ENCODE measurements at places on chromosomes 2 and 18. TPM values are rescaled to one million over a fixed set of nuclear protein-coding genes. Genes with fewer than 3 reads are reported as not detected.
A peak's percentile ranks its signal among the peaks of the same experiment; 100 is the strongest.

DNA sequence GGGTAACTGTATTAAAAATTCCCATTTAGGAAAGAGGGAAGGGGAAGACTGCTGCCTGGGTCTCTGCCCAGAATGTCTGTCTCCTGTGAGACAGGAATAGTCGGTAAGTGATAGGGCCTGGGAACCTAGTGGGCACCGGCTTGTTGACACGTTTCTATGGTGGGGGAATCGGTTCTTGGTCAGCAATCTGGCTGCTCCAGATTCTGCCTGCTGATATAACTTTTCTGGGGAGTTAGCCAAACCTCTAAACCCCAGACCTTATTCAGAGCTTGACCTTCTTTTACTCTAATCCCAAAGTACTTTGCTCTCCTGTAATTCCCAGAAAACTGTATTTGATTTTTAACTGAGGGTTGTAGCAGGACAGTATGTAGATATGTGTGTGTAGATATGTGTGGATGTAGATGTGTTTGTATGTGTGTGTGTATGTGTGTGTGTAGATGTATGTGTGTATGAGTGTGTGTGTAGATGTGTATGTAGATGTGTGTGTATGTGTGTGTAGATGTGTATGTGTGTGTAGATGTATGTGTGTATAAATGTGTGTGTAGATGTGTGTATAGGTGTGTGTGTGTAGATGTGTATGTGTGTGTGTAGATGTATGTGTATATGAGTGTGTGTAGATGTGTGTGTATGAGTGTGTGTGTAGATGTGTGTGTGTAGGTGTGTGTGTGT, 61.8 kb upstream of the TXNDC2 start:
- H3K36me3 ChIP-seq = no peaks in the 10 kb centered on the region
- no peak overlapping the region for H3K4me3 ChIP-seq
- no peak overlapping the region for H3K27ac ChIP-seq
- H3K27me3 ChIP-seq = no peaks in the 10 kb centered on the region

DNA sequence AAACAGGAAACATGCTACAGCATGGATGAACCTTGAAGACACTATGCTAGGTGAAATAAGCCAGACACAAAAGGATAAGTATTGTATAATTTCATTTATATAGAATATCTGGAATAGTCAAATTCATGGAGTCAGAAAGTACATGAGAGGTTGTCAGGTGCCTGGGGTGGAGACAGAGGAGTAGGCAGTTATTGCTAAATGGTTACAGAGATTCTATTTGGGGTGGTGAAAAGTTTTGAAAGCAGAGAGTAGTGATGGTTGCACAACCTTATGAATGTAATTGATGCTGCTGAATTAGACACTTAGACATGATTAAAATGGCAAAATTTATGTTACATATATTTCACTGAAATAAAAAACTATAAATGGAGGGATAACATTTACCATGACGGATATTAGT, 197.4 kb downstream of the VAPA start:
- no peaks in the 10 kb centered on the region for H3K36me3 ChIP-seq
- no peaks in the 10 kb centered on the region for H3K4me1 ChIP-seq
- no peak overlapping the region for H3K27ac ChIP-seq
- H3K27me3 ChIP-seq = no peaks in the 10 kb centered on the region

DNAH7 gene
- total RNA-seq = 0.42 TPM

DNA sequence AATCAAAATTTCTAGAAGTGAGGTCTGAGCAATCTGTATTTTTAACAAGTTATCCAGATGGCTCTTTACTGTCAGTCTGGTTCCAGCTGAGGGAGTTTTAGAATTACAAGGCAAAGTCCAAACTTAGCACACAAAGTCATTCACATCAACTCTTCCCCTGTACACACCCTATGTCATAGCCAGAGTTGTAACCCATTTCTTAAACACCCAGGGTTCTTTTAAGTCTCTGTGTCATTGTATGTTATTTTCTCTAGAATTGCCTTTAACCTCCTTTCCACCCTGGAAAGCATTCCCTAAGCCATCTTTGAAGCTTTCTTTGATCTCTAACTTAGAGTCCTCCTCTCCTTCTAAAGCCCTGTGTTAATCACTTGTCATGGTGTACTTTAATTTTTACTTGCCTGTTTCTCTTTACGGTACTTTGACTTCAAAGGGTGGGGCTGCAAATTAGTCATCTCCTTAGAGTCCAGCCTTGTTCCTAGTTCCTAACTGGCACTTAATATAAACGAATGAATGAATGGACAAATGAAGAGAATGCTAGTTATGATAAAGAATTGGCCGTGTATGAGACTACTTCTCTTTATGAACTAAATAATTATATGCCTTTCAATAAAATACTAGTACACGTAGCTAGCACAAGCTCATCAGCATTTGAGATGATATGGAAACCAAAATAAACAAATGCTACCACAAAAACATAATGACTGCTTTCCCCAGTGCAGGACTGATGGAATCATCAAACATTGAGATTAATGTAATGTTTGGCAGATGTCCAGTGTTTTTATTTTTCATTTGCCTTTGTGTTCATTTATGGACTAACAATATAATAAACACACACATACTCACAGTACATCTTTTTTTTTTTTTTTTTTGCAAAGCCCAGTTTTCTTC, 11.9 kb upstream of the ACTR3 start:
- peak overlapping the region; percentile 34 for H3K27ac ChIP-seq
- no peaks in the 10 kb centered on the region for H3K27me3 ChIP-seq
- H3K4me1 ChIP-seq = no peaks in the 10 kb centered on the region
- H3K4me3 ChIP-seq = no peak overlapping the region
- DNase-seq = no peak

AQP12A gene
- not detected for total RNA-seq

DNA sequence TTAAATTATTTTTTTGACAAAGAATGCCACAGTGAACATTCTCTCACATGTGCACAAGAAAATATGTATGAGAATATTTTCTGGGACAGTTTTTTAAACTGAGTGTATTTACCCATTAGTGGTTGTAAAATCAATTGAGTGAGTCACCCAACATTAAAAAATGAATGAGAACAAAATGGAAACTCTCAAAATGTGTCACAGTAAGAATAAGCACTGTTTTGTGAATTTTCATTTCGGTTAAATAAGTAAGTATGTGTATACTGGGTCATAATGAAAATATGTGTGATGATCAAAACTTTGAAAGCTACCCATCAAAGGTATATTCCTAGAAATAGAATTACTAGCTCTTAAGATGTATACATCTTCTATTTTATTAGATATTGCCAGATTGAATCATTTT, 11.6 kb downstream of the BABAM2 start:
- H3K36me3 ChIP-seq = peaks cover 5% of the 10 kb centered on the region
- no peak overlapping the region for H3K4me3 ChIP-seq
- no peaks in the 10 kb centered on the region for H3K27me3 ChIP-seq
- H3K4me1 ChIP-seq = no peaks in the 10 kb centered on the region
- no peak for DNase-seq

WNT10A gene
- not detected for total RNA-seq

- no peaks in the 10 kb centered on the region for H3K4me1 ChIP-seq
- H3K4me3 ChIP-seq = no peak overlapping the region
- H3K27ac ChIP-seq = no peak overlapping the region
- DNase-seq = no peak
- no peaks in the 10 kb centered on the region for H3K27me3 ChIP-seq
- no peaks in the 10 kb centered on the region for H3K36me3 ChIP-seq
Measured at GRCh38 chr2:98324181-98324580, 22.1 kb upstream of the CNGA3 start.

DNA sequence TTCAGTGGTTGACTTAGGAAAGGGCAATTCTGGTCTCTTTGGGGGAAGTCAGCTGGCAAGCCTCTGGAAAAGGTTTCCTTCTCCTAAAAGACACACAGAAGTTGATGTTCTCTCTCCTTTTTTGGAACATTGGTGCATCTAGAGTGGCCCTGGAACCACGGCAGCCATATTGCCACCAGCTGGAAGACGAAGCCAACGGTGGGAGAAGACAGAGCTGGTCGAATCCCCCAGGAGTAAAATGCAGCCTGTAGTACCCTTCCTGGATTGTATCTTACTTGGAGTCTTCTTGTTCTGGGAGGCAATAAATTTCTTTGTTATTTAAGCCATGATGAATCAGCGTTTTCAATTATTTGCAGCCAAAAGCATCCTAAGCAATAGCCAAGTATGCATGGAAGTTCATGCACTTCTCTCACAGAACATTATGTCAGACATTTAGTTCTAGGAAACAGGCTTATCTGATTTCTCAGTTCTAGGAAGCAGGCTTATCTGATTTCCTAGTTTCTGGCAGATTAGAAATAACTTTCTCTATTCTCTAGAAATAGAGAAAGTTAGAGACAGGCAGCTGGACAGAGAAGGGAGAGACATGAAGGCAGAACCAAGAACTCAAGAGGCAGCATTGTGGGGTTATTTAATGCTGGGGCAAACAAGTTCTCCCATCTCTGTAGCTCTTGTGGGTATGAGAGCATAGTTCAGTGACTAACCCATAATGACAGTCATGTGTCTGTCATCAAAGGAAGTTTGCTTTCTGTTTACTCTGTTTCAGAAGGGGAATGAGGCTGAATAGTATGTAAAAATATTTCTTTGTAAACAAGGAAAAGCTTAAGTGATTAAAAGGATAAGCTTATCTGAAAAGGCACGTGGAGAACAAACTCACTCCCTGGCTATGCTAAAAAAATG, 40.5 kb upstream of the NABP1 start:
- no peaks in the 10 kb centered on the region for H3K4me1 ChIP-seq
- H3K27me3 ChIP-seq = no peaks in the 10 kb centered on the region
- no peak overlapping the region for H3K4me3 ChIP-seq

GRCh38 chr2:102834523-102835273, 72.9 kb downstream of the TMEM182 start:
- no peak overlapping the region for H3K4me3 ChIP-seq
- H3K36me3 ChIP-seq = no peaks in the 10 kb centered on the region
- no peaks in the 10 kb centered on the region for H3K4me1 ChIP-seq
- no peak overlapping the region for H3K27ac ChIP-seq
- DNase-seq = no peak

GRCh38 chr2:238569507-238570195, 142.9 kb downstream of the ASB1 start:
- DNase-seq = no peak
- H3K36me3 ChIP-seq = no peaks in the 10 kb centered on the region
- no peaks in the 10 kb centered on the region for H3K27me3 ChIP-seq
- no peaks in the 10 kb centered on the region for H3K4me1 ChIP-seq
- no peak overlapping the region for H3K27ac ChIP-seq

GRCh38 chr2:237701033-237701858, 73.9 kb downstream of the LRRFIP1 start:
- H3K4me1 ChIP-seq = peaks cover 69% of the 10 kb centered on the region
- no peak for DNase-seq
- H3K27me3 ChIP-seq = no peaks in the 10 kb centered on the region

DNA sequence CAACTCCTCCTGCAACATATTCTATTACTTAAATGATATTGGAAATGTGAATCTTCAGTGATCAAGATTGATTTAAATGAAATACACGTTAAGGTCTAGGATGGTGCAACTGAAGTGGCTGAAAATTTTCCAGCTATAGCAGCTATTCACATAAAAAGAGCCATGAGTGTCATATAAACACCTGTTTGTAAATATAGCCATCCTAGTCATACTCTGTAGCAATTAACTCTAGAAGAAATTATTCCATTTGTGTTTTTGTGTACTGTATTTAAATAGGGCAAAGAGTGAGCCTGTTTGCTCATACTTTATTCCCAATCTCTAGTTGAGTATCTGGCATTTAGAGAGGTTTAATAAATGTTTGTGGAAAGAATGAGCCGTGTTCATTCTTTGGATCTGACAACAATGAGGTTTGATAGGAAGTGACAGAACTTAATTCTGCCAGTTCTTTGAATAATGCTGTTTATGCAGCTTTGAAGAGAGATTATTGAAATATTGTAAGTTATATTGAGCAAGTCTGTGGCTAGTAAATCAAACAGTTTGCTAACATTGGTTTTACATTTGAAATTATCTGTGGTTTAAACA, 49.7 kb downstream of the BABAM2 start:
- no peaks in the 10 kb centered on the region for H3K27me3 ChIP-seq
- no peaks in the 10 kb centered on the region for H3K36me3 ChIP-seq
- no peak overlapping the region for H3K4me3 ChIP-seq
- no peaks in the 10 kb centered on the region for H3K4me1 ChIP-seq
- no peak overlapping the region for H3K27ac ChIP-seq

GRCh38 chr18:44691148-44691925, 10.6 kb downstream of the SETBP1 start:
- no peaks in the 10 kb centered on the region for H3K36me3 ChIP-seq
- no peaks in the 10 kb centered on the region for H3K27me3 ChIP-seq

GRCh38 chr2:204133476-204133875, 196.9 kb downstream of the ICOS start:
- peaks cover 2% of the 10 kb centered on the region for H3K4me1 ChIP-seq
- DNase-seq = no peak
- H3K4me3 ChIP-seq = no peak overlapping the region
- H3K27ac ChIP-seq = no peak overlapping the region

DNA sequence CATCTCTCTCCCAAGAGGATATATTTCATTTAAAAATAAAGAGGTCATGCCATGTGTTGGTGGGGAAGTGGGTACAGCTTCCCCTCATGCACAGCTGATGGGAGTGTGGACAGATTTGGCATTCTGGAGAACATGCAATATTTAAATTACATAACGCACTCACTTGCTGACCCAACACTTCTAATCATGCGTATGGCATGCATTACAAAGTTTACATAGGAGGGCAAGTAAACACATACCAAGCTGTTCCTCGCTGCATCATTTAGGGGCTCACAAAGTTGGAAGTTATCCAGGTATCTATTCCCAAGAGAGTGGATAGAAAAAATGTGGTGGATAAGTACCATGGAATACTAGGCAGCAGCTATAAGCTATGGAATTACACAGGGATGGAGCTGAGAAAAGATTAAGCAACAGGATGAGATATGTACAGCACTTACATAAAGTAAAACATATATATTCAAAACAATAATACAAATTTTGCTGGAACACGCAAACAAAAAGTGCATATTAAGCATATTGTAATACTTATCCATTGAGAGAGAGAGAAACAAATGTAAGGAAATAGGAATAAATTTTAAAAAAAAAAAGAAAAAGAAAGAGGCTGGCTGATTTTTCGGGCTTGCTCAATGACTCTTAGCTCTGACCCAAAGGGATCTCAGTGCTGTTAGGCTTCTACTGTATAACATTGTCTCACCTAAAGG, 11.0 kb downstream of the CYP1B1 start:
- DNase-seq = no peak
- H3K27me3 ChIP-seq = no peaks in the 10 kb centered on the region
- no peaks in the 10 kb centered on the region for H3K4me1 ChIP-seq
- no peak overlapping the region for H3K27ac ChIP-seq
- no peak overlapping the region for H3K4me3 ChIP-seq

SMAD4 gene
- total RNA-seq = 72.4 TPM

DNA sequence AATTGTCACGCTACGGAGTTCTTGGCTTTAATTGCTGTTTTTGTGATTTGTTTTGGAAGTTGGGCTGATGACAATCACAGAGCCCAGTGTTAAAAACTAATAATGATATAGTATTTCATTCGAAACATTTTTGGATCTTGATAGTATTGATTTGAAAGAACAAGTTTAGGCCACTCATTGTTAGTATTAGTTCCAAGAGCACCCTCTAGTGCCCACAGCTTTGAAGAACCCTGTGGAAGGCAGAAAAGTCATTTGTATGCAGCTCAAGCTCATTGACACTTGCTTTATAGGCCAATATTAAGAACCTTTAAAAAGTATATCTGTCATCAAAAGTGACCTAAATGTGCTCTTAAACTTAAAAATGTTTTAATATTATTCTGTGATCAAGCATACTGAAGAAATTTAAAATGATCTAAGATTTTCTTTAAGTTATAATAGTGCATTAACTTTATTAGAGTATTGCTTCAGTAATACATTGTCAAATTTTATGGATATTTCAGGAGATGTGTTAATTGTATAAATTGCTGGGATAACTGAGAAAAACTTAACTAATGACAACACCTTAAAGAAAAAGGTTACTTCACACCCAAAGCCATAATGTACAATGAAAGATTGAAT, 191.0 kb downstream of the GRB14 start:
- H3K4me1 ChIP-seq = no peaks in the 10 kb centered on the region
- H3K27ac ChIP-seq = no peak overlapping the region
- no peaks in the 10 kb centered on the region for H3K36me3 ChIP-seq
- peak; percentile 65 for DNase-seq
